ENCODE measurements at places on chromosomes 13 and 19.

DNA sequence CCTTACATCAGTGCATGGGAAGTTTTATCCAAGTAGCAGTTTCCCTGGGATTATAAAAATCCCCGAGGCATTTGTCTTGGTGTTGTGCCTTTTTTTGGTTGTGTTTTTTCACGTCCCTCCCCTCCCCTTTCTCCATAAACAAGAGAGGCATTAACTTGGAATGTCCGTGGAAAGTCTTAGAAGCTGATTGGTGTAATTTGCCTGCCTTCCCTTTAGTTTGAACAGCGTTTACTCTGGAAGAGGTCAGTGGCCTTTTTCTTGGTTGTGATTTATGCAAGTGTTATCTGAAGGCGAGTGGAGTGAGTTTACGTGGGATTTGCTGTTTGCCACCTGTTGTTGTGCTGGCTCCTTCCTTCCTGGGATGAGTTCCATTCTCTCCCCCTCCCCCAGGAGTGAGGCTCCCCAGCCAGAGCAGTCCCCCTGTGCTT, 7.2 kb downstream of the ACTN4 start:
- no peak for DNase-seq

- peak; percentile 89 for DNase-seq
These were observed 243.5 kb downstream of the RGCC start for GRCh38 chr13:41700790-41701310.

- peak; percentile 23 for DNase-seq
These were observed 9.8 kb upstream of the GNA15 start for GRCh38 chr19:3125900-3126524.

- peak; percentile 35 for DNase-seq
These were observed 188.2 kb downstream of the KCNRG start for GRCh38 chr13:50203256-50203941.

DNA sequence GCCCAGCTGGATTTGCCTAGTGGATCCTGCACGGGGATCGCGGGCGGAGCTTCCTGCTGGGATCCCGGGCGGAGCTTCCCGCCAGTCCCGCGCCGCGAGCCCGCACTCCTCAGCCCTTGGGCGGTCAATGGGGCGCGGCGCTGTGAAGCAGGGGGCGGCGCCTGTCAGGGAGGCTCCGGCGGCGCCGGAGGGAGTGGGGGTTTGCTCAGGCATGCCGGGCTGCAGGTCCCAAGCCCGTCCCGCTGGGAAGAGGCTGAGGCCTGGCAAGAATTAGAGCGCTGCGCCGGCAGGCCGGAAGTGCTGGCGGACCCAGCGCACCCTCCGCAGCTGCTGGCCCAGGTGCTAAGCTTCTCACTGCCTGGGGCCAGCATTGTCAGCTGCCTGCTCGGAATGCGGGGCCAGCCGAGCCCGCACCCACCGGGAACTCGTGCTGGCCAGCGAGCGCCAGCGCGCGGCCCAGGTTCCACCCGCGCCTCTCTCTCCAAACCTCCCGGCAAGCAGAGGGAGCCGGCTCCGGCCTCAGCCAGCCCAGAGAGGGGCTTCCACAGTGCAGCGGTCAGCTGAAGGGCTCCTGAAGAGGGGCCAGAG, 119.6 kb downstream of the PRR20E start:
- no peak for DNase-seq

DNA sequence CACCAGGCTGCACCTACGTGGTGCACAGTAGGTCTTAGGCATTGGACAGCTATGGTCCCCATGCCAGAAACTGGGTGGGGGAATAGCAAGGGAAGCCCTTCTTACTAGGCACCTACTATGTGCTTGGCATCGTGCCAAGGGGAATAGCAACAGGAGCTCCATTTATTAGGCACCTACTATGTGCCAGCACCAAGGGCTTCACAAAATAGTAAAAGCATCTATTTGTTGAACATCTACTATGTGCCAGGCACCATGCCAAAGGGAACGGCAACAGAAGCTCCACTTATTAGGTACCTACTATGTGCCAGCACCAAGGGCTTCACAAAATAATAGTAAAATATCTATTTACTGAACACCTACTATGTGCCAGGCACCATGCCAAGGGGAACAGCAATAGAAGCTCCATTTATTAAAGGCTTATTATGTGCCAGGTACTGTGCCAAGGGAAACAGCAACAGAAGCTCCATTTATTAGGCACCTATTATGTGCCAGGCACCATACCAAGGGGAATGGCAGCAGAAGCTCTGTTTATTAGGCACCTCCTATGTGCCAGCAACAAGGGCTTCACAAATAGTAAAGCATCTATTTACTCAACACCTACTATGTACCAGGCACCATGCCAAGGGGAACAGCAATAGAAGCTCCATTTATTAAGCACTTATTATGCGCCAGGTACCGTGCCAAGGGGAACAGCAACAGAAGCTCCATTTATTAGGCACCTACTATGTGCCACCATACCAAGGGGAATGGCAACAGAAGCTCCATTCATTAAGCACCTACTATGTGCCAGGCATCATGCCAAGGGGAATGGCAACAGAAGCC, 108.5 kb downstream of the PTPRS start:
- DNase-seq, result no peak

GRCh38 chr19:2149980-2150793, 1.2 kb downstream of the AP3D1 start:
- DNase-seq, result no peak

DNA sequence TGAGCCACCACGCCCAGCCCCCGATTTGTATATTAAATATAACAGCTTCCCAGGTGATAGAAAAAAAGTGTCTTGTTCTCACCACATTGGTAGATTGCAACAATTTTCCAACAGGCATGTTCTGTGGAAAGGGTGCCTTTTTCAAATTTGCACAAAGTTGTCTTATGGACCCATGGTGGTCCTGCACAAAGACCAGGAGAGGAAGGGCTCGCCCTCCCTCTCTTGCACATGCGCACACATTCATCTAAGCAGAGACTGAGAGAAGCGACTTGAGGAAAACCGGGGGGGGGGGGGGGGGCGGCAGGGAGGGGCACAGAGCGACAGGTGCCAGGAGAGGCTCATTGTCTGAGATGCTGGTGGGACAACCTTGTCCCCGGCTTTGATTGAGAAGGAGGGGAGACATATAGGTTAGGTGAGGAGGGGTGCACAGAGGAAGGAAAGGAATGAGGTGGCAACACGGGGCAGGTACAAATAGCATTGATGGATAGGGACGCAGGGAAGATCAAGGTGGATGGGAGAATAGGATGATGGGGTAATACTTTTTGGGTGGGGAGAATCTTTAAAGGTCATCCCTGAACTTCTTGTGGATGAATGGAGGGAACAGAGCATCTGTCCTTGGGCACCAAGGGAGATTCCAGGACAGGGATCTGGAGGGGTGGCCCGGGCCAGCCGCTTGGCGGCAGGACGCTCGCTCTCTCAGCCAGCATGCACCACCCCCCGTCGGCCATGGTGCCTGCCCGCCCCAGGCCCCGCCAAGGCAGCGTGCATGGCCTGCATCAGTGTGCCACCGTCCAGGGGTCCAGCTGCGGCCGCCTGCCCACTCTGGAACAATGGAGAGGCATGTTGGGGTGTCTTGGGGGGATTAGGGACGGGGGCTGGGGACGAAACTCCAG, 76.0 kb downstream of the IER2 start:
- DNase-seq, result no peak

DNA sequence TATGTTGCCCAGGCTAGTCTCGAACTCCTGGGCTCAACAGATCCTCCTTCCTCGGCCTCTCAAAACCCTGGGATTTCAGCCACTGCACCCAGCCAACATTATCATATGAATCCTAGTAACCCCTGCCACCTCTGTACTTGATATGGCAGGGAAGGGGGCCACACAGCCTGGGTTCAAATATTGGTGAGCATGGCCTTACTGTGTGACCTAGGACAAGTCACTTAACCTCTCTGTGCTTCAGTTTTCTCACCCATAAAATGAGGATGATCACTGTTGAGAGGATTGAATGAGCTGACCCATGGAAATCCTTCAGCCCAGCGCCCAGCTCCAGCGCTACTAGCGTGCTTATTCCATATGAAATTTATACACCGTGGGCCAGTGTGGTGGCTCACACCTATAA, 3.6 kb upstream of the COMP start:
- DNase-seq, result no peak

DNA sequence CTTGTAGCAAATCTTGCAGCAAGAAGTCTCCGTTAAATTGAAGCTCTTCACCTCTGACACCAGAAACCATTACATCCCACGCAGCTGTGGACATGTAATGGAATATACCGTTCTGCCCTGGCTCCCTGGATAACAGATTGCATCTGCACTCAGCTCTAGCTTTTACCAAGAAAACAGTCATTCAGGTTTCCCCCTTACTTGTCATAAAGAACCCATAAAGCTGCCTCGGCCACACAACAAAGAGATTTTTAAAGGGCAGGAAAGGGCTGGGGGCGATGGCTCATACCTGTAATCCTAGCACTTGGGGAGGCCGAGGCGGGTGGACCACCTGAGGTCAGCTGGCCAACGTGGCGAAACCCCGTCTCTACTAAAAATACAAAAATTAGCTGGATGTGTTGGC, 127.6 kb upstream of the RFC3 start:
- DNase-seq, result no peak

DNA sequence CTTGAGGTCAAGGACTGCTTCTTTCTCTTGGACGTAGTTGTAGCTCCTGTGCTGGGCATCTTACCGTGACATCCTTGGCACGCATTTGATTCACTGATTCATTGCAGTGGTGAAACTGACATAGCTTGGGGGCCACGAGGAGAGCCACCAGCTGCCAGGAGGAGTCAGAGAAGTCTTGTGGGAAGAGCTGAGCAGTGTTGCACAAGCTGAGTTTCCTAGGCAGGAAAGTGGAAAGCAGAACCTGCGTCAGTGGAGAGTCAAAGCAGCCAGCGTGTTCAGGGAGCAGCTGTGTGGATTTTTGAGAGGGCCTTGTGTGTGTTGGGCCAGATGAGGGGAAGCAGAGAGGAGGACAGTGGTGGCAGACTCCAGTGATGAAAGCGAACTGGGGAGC, 5.3 kb upstream of the GPR183 start:
- peak; percentile 78 for DNase-seq

DNA sequence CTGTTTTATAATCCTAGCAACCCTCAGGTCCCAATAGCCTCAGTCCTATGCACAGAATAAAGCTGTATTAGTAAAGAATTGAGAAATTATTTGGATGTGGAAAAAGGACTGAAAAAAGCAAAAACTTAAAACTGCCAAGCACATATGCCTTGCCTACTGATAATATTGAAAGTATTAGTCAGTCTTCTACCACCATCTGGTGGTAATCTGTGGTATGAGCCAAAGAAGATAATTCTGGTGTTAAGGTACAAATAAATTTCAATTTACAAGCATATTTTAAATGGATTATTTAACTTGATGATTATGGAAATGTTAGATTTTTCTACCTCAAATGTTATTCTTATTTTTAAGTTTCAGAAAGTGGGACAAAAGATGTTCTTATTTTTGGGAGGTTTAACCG, 460.3 kb upstream of the KLHL1 start:
- DNase-seq, result peak; percentile 30

- DNase-seq, result peak; percentile 1
These were observed 323.2 kb downstream of the OXGR1 start for GRCh38 chr13:96671073-96671472.

GRCh38 chr19:50189331-50189730, 14.1 kb upstream of the MYH14 start:
- no peak for DNase-seq

DNA sequence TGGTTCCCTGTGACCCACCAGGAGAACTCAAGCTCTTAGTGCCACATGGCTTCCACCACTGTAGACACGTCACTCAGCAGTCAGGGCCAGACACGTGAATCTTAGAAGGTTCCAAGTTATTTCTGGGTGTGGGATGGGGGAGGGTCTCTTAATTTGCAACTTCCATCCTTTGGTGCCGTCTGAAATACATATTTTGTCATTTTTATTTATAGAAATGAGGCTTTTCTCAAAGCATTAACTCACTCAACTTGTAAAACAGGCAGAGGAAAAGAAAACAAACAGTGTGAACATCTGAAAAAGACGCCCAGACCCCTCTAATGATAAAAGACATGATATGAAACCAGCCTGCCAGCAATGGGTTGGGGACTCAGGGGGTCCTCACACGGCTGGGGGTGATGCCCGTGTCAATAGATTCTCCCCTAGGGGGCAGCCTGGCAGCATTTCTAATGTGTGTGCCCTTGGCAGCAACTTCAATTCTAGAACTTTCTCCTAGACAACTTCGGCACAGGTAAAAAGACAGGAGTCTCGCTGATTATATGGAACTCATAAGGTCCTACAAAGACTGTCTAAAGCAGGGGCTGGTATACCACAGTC, 15.4 kb downstream of the PIP5K1C start:
- no peak for DNase-seq

DNA sequence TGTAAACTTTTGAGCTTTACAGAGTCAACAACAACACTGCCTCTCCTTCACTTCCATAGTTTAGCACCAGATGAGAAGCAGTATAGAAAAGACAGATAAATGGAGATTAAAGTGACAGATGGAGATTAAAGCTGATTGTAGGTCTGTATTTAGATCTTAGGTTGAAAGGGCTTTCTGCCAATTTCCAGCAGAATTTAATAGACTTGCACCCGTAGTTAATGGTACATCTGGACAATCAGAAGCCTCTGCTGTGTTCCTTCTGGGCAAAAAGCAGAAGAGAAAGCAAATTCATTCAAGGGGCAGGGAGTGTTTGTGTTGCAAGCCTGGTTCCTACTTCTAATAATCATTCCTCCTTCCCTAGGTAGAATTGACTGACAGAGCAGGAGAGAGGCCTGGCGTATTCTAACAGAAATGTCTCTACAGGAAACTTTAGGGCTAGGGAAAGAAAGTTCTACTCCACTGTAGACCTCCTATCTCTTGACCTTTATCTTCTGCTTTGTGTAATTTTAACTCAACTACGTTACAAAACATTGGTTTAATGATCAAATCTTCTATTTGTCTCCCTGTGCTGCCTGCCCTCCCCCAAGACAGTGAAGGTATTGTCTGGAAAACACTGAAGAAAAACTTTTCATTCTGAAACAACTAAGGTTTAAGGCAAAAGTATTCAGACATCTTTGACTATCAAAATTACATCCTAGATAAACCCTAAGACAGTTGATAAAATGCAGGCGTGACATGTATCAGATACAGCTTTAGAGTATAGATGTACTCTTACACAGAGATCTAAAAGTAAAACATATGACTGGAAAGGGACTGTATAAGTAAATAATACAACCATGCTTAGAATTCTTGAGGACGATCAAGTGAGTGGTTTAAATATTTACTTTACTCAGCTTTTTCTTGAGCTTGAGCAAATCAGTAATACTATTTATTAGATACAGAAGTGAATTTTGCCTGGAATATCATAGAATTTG, 44.4 kb downstream of the GPC6 start:
- peak; percentile 11 for DNase-seq

GRCh38 chr19:47471733-47472457, at the start of gene SLC8A2:
SLC8A2 (minus strand) TSS chr19:47471893; CDS start chr19:47466403, 5,490 bp downstream.
- DNase-seq, result peak; percentile 73

DNA sequence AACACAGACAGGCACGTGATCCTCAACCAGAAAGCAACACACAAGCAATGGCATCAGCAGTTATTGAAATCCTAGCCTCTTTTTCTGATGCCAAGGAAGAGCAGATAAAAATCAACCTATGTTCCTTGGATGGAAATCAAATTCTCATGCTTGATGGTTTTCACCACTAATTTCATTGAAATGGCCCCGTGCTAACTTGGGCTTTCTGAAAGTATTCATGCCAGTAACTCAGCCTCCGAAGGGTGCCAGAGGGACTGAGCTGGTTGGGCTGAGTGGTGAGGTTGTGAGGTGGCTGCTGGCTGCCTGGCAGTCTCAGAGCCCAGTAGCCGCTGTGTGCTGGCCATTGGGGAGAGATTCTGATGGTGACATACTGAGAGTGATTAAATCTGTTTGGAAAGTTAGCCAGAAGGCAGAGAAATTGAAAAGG, 309.3 kb downstream of the DCT start:
- DNase-seq, result no peak
